Cardiac fibroblast (primary cell): ENCODE measurements at places on chromosomes 3 and 15.

GRCh38 chr3:111954228-111954990, 24.4 kb upstream of the ABHD10 start:
- no peak for DNase-seq

GRCh38 chr15:38201714-38202113, 50.9 kb upstream of the SPRED1 start:
- DNase-seq = no peak

GRCh38 chr3:120604784-120605183, 8.6 kb downstream of the NDUFB4 start:
- DNase-seq = no peak

DNA sequence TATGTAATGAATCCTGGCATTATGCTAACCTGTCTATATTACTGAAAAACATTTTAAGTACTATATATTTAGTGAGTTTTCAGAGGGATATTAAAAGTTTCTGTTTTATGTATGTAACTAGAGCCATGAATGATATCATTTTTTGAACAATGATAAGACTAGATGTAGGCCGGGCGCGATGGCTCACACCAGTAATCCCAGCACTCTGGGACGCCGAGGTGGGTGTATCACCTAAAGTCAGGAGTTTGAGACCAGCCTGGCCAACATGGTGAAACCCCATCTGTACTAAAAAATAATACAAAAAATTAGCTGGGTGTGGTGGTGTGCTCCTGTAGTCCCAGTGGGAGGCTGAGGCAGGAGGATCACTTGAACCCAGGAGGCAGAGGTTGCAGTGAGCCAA, 34.1 kb downstream of the DHX36 start:
- DNase-seq = no peak

DNA sequence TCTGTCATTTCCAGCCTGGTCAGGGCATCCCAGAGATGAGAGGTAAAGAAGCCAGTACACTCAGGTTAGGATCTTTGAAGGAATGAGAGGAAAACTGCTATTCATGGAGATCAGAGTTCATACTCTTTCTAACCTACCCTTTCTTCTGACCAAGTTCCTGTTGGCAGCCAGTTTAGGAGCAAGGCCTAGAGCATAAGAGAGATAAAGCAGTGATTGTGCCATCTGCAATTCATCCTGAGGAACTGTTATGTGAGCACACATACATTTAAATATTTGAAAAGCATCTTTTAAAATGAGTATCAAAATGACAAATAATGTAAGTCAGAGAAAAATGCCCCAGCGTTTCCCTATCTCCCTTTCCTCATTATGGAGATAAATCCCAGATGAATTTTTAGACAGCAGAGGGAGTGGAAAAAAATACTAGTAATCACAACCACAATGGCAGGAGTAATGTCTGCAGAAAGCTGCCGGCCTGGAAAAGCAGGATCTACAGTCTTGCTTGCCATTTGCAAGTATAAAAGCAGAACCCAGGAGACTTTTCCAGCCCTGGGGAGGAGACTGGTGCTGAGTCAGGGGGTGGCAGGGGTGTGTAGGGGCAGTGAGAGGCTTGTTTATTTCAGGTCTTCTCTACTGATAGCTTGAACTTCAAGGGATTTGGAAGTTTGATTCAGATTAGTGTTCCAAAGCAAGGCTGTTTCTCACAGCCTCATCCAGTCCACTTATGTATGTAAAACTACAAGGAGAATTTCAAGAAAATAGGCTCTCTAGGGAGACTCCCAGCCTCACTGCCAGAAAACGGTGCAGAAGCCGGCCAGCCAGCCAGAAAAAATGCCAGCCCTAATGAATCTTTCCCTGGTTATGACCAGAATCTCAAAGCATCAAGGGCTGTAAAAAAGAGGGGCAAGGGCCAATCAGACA, 1052.4 kb downstream of the TUSC7 start:
- no peak for DNase-seq

DNA sequence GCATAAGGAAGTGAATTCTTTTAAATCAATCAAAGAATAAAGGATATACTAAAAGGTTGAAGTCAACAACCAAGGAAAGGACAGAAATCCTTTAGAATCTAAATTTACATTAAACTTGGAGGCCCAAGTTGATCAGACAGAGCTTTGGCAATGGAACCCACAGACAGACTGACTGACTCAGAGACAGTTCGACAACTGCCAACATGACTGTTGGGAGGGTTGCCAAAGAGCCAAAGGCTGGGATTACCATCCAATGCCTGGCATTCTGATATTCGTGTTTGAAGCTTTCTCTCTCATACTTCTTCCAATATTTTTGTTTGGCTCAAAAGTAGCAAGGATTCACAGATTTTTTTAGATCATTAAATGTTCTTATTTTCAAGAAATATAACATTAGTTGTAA, 406.1 kb downstream of the PLCL2 start:
- peak; percentile 17 for DNase-seq

DNA sequence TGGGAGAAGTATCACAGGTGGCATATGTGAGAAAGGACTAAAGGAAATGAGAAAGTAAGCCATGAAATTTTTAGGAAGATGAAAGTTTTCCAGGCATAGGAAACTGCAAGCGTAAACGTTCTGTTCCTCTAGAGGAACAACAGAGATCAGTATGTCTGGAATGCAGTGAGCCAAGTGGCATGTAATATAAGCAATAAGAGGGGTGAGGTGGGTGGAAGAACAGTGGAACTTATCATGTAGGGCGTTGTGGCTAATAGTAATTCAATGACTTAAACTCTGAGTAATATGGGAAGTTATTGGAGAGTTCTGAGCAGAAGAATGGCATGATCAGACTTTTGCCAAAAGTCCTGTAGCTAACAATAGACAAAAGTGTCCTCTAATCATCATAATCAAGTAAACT, 902.9 kb downstream of the EPHA3 start:
- peak; percentile 92 for DNase-seq

DNA sequence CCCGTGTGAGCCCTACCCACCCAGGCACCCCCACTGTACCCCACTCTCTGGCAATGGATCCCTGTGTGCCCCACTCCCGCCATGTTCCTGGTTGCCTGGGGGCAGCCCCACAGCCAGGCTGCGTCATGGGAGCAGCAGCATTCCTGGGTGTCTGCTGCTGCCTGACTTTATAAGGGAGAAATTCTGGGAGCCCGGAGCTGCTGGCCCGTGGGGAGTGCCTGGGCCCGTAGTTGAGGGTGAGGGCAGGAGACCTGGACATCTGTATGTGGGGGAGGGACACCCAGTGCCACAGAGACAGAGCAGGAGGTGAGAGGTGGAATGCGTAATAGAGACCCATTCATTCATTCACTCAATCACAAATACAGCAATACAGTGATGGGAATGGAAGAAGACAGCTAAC, 15.1 kb downstream of the CSPG4 start:
- no peak for DNase-seq

- no peak for DNase-seq
These were observed 12.0 kb downstream of the CELSR3 start for GRCh38 chr3:48650723-48651122.

- no peak for DNase-seq
These were observed at the start of gene PRR23B for GRCh38 chr3:139020868-139021234. Gene PRR23B, minus strand, starts transcription at chr3:139020926. Its CDS starts 265 bp downstream, at chr3:139020661.

DNA sequence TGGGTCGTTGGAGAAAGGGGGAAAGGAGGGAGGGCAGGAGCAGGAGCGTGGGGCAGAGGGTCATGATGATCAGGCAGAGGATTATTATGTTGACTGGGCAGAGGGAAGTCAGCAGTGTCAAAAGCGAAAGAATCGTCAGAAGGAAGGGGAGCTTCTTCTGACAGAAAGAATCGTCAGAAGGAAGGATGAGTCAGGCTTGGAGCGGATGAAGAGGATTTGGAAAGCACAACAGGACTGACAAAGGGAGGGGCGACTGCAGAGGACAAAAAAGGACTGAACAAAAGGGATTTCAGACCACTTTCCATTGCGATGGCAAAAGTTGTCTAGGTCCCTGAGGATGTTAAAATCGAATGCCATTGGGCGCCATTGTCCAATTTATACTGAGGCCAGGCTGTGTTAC, 1053.5 kb downstream of the SI start:
- no peak for DNase-seq

DNA sequence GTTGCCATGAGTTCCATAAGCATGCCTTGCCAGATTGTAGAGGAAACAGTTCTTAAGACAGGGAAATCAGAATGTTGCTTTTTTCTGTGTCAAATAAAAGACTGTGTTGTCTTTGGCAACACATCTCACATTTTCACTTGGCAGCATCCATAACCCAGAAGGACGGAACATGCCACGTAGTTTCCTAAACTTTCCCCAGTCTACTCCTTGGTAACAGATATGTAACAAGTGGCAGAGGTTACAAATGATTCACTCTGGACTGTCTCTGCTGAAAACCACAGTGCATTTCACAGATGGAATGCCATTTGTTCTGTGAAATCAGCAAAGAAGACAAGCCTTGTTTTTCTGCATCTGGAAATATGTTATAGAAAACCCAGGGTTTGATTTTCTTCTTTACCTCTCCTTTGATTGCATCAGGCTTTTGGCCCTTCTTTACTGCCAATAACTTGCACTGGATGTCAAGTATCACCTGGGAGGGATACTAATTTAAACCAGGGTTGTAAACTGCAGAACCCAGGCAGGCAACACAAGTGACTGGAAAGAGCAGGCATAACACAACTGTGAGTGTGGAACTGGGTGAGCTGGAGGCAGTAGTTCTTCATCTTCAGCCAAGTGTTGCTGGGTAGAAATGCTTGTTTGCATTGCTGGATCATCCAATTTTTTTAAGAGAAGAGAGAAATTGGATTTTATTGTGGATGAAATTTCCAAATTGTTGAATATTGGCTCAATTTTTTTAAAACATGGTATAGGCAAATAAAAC, 124.4 kb upstream of the FOXB1 start:
- peak; percentile 91 for DNase-seq

GRCh38 chr3:137163241-137163871, 205.6 kb downstream of the IL20RB start:
- no peak for DNase-seq
